ENCODE measurements at places on chromosomes 2 and 18.

- DNase-seq = no peak
Measured at GRCh38 chr2:151029406-151030157, 232.1 kb downstream of the RBM43 start.

GRCh38 chr18:10063489-10063888, 149.7 kb downstream of the VAPA start:
- DNase-seq = no peak

DNA sequence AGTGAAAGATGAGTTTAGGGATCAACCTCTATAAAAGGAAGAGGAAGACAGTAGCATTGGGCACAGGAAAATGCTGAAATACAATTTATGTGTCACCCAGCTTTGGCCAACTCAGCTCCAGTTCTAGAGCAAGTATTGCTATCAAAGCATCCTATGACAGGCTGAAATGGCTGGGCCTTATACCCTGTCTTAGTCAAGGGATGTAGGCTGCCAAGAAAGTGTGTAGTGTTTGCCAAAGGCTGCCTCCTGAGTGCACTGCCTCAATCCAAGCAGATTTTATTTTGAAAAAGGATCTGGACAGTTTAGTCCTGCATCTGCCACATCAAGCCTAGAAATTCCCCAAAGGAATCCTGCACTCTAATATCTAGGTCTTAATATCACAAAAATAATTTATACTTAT, 359.9 kb upstream of the ZC3H15 start:
- no peak for DNase-seq

DNA sequence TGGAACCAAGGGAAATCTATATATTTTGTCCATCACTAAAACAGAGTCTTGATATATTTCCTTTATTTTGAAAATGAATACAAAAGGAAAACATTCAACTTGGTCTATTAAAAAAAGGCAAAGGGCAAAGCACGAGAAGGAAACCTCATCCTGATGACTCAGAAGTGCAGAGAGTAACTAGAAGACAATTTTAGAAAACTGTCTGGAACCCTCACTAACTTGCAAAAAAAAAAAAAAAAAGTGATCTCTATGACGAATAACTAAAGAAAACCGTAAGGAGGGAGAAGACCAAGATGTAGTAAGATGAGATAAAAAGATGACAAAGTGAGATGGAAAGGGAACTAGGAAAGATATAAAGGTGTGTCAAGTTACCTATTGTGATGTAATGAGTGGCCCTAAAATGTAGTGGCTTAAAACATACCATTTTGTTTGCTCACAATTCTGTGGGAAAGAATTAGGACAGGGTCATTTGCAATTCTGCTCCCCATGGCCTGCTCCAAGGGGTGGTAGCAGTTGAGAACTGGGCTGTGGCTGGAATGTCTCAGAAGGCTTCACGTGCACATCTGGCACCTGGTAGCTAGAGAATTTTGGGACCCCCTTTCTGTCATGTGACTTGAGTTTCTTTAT, 303.0 kb downstream of the DYSF start:
- no peak for DNase-seq

GRCh38 chr18:25454270-25454659, 102.3 kb upstream of the ZNF521 start:
- no peak for DNase-seq

DNA sequence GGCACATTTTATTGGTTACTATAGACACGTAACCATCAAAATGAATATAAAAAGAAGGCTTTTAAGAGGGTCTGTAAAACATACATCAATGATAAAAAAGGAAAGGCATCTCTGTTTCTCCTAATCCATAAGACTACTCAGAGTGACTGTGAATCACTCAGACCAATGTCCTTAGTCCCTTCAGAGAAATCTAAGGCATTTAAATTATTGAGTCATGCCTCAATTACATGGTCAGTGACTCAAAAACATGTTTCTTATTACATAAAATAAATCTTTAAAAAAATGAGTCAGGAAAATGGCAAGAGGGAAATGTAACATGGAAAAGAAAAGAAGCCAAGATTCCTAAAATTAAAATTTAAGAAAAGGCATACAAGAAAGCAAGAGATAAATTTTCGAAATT, 146.6 kb downstream of the ERBB4 start:
- no peak for DNase-seq

DNA sequence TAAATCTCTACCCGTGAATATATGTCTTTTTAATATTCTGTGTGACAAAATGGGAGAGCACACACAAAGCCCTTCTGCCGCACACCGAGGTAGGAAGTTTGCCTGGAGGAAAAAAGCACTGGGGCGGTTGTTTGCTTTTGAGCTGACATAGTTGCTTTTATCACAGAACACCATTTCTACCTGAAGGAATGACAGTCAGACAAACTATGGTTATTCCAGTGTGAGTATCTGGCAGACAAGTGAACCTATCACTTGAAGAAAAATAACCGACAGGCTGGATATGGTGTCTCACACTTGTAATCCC, 67.6 kb upstream of the SERTAD2 start:
- no peak for DNase-seq

DNA sequence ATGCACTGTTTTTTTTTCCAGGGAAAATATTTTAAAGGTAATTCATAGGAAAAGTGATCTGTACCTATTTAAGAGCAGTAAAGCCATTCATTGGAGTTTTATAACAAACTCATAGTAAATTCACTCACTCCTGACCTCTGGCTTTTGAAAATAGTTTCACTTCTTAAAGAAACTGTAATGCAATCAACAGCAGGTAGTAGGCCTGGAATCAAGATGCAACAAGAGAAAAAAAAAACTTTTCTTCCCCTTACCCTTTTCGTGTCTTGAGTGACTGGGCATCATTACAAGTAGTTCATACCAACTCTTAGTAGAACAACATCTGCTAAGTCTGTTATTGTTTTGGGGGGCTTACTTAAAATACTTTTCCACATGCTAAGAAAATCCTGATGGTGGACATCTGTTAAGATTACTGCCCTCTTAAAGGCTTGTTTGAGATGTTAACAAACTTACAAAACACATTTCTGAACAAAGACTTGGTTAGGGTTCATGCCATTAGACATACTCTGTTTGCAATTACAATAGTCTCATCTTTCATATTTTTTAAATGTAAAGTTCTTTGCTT, 164.1 kb upstream of the FOSL2 start:
- DNase-seq = no peak

DNA sequence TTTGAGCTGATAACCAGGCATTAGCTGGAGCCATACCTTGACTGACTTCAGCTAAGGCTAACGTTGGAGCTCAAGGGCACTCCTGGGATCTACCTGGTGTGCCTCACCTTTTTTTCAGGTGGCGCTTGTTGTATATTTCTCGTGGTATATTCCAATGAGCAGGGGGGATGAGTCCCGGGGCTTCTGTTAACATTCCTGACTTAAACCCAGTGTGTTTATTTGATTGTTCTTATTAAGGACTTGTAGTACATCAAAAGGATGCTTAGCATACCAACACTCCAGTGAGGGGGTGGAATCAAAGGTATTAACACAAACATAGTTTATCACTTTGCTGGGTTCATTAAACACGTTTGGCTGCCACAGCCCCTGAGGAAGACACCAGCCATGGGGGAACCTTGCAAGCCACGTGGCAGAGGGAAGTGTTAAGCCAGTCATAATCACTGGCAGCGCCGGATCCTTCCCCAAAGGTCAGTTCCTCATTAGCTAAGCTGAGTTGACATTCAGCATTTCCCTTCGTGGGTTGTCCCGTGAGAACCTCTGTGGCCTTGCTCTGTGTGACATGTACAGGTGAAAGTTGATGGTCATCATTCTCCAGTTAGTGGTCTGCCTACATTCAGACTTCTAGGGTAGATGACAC, 119.5 kb upstream of the MCFD2 start:
- no peak for DNase-seq

GRCh38 chr2:8142461-8142860, 539.4 kb upstream of the ID2 start:
- DNase-seq = no peak

- no peak for DNase-seq
Measured at GRCh38 chr2:212384027-212384426, 154.6 kb downstream of the ERBB4 start.

DNA sequence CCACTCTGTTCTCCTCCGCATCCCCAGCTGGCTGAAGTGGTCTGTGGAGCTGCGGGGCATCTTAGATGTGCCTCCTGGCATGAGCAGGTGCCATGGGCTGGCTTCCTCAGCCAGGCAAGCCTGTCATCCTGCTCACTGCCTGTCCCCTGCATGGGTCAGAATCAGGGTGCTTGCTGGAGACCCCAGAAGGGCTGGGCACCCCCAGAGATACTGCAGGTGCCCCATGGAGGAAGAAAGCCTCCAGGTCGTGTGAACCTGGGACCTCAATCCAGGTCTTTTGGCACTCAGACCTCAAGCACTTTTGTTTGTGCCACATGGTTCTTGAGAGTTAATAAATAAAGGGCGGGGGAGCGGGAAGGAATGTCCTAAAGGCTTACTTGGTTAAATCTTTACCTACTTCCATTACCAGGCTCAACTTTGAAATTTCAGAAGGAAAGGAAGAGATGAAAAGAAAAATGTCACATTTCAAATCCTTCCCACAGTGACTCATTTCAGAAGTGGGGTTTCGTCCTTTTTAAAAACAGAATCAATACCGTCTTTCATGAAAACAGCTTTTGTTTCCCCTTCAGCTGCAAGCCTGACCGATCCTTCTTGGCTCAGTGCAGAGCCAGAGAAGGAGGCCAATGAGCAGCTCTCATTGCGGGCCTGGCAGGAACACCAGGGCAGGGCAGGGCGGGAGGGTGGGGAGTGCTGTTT, 69.9 kb downstream of the RHOB start:
- DNase-seq = peak; percentile 69

GRCh38 chr18:2070631-2071030, 500.7 kb downstream of the METTL4 start:
- no peak for DNase-seq

GRCh38 chr2:49861821-49862220, 707.5 kb upstream of the FSHR start:
- no peak for DNase-seq

DNA sequence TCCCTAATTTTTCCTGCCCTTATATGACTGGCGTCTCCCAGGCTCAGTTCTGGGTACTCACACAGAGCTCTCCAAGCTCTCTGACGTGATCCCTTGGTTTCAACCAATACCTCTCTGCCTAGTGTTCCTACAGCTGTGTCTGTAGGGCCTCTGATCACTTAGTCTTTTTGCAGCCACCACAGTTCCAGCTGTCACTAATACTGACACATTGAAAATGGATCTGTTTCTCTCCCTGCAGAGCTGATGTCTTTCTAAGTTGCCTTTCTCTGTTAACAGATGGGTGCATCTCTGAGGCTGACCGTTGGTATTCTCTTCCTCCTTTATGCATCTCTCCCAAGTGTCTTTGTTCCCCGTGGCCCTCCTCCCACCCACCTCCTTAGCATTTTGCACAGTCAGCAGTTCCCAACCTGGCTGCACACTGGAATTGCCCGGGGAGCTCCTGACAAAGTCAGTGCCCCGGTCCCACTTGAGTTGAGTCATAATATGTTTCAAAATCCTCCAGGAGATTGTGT, 62.5 kb downstream of the CERS6 start:
- no peak for DNase-seq

DNA sequence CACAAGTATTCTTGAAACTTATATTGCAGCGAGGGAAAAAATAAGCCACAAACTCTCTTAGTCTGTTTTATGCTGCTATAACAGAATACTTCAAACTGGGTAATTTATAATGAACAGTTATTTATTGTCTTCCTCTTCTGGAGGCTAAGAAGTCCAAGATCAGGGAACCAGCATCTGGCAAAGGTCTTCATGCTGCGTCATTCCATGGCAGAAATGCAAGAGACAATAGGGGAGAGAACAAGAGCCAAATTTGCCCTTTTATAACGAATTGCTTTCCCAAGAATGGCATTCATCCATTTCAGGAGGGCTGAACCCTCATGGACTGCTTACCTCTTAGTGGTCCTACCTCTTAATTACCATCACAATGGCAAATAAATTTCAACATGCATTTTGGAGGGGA, 46.5 kb downstream of the MAPRE2 start:
- DNase-seq = no peak

DNA sequence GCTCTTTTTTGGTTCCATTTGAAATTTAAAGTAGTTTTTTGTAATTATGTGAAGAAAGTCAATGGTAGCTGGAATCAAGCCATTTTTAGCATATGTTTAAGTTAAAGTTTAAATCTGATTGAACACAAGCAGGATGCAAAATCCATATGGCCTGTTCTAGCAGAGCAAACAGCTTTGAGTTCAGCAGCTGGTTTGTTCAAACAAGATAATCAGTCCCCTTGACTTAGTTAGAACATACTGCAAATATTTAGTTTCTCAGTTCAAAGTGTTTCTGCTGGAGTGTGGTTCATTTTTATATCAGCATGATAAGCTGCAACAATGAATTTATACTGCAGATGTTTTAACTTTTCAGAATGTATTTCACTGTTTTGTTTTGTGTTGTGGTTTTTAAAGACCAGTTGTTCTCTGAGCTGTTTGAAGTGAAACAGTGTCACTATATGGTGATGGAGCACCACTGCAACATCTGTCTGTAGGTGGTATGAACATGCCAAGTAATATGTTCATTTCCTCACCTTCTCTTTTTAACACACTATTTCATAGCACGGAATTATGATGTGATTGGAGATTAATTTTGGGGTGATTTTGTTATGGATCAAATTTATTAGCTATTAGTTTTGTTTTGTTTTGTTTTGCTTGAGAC, 125.3 kb downstream of the COL4A4 start:
- DNase-seq = no peak

DNA sequence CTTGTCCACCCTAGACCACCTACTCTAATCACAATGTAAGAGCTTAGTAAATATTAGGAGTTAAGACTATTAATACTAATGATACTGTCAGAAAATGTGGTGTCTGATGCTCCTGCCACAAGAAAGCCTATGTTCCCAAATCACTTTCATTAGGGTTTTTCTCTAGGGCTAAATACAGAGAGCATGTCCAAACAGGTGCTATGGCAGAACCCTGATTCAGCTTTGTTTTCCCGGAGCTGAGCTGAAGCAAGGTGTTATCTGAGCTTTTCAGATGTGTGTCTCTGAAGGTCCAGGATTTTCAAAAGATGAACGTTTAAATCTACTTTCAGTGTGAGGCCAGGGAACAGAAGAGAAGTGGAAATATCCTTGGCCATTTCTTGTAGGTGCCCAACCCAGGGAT, 40.6 kb downstream of the CPO start:
- no peak for DNase-seq
